Putamen (tissue), 1 donor: ENCODE measurements at places on chromosomes 1 and 21.

DNA sequence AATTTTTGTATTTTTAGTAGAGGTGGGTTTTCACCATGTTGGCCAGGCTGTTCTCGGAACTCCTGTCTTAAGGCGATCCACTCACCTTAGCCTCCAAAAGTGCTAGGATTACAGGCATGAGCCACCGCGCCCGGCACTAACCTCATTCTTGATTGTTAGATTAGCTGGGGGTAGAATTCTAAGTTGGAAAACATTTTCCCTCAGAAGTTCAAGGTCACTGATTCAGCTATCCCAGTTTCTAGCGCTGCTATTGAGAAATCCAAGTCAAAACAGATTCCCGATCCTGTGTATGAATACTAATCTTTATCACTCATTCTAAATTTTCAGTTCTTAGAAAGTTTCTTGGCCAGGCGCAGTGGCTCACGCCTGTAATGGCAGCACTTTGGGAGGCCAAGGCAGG lies 24.4 kb upstream of the EFNA1 start:
- no peak for DNase-seq

DNA sequence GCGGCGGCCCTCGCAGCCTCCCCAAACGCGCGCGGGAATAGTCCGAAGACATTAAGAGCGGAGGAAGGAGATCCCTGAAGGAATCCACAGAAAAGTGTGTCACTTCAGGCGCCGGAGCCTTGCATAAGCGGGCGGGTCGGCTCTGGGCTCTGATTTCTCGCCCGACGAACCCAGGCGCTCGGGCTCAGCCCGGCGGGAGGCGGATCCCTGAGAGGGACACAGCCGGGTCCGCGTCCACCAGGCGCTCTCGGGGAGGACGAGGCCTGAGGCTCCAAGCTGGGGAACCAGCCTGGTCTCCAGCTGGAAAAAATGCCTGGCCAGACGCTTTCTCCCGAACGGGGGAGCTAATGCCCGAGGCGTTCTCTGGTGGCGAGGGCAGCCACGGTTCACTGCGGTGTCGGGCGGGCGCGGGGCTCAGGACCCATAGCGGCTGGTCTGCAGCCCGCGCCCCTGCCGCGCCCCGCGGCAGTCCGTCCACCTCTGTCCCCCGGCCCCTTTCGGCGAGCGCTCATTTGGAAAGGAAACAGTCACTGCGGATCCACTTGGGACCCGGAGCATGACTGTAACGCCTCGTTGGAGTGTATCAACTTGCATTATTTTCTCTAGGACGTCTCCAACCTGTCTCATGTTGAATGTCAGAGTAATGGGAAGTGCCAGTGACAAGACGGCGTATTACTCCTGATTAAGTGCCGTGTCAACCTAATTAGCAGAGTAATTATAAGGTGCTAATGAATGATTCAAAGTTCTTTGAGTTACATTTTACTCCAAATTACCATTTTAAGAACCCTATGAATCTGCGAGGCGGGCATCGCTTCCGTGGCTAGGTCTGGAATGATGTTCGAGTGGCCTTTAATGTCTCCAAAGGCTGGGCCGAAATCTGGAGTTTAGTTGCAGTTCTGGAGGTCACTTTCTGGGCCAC lies 1.6 kb upstream of the BARHL2 start:
- DNase-seq = no peak

GRCh38 chr1:167687919-167688519 lies 33.8 kb upstream of the MPZL1 start:
- peak; percentile 80 for DNase-seq

DNA sequence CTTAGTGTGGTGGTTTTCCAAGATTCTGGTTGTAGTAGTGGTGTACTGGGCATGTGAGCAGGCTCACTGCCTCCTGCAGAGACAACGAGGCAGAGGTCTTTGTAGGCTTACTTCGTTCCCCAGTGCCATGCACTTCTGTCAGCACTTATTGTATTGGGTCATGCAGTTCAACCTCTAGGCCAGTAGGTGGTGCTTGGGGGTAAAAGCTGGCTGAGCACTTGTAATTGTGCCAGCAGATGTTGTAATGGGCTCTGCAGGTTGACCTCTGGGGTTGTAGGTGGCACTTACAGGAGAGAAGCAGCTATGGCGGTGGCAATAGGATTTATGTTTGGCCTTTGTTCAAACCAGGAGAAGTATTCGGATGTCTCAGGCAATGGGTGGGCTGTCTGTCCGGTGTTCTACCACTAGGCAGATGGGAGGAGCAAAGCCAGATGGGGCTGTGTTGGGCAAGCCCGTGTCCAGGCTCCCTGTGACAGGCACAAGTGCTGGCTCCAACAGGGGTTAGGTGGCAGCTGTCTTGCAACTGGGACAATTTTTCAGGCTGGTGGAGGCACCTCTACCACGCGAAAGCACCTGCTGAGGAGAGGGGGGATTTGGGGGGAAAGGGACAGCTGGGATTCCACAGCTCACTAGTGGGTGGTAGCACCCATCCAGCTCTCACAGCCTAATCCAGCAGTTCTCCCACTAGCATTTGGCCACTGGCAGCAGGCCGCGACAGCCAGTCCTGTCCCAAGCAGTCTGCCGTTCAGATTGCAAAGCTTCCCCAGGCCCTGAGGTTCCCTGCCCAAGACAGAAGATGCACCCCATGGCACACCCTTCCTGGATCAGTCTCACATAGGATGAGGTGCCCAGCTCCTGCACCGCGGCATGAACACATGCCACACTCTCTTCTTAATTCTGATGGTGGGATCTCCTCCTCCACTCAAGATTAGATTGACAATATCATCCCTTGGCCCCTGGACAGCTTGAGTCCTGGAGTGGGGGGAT lies 274.5 kb downstream of the CTH start:
- DNase-seq = peak; percentile 19

- DNase-seq = no peak
These were observed 641 bp upstream of the KCNK2 start for GRCh38 chr1:215081661-215082531.

GRCh38 chr1:118158924-118159323 lies 26.1 kb downstream of the SPAG17 start:
- DNase-seq = no peak

DNA sequence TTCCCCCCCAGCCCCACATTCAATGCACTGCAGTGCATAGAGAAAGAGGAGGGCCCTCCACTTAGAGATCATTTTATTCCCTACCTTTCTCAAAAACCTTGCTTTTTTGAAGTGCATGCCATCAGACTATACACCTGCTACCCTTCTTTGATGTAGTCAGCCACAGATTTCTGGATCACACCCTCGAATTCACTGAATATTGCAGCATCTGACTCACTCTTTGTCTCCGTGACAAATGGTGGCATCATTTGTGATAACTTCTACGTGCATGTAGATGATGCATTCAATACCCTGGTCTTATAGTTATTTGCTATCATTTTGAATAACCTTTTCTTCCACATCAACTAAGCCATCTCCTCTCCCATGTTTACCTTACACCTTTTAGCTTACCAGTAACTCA lies 310.3 kb upstream of the SGIP1 start:
- no peak for DNase-seq

DNA sequence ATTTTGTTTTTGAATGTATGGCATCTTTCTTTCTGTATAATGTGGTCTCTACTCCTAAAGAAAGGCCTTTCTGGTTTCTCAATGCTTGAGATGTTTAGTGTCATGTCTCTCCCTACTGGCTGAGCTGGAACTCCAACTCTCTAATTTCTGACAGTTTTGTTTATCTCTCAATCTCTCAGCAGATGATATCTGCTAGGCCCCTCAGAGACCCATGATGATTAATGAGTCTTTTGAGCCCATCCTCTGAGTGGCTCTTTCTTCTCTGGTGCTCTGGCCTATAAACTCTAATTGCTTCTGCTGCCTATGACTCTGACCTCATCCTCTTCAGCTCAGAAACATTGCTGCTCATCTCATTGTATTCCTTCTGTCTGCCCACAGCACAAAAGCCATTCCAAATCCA lies 46.6 kb downstream of the CRB1 start:
- peak; percentile 86 for DNase-seq

- no peak for DNase-seq
These were observed 3.2 kb downstream of the NRDC start for GRCh38 chr1:51875291-51875772.

DNA sequence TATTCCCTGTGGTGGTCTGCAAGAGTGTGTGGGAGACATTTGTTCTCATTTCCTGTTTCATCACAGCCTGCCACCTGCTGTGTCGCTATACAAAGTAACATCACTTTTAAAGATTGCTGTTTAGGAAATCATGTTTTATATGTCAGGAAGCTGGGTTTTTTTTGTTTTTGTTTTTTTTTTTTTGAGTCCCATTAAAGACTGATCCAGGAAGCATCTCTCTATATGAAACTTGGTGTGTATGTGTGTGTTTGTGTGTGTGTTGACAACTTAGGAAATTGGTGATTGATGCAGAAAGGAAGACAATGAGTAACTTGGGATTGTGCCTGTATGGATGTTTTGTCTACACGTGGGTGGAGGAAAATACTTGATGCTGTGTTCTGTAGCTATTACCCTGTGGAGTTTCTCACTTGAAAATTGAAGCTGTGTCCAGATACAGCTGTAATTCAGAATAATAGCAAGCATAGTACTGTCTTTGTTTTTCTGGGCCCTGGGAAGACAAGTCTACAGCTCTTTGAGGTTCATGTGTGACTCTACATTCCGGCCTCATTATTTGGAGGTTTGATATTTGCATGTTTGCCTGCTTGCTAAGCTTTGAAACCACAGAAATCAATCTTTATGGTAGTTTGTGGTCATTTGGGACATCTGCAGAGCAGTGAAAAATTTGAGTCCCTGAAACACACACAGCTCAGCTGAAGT lies 47.9 kb downstream of the LAMC1 start:
- no peak for DNase-seq

- DNase-seq = no peak
These were observed 14.5 kb downstream of the AIDA start for GRCh38 chr1:222697826-222698225.

DNA sequence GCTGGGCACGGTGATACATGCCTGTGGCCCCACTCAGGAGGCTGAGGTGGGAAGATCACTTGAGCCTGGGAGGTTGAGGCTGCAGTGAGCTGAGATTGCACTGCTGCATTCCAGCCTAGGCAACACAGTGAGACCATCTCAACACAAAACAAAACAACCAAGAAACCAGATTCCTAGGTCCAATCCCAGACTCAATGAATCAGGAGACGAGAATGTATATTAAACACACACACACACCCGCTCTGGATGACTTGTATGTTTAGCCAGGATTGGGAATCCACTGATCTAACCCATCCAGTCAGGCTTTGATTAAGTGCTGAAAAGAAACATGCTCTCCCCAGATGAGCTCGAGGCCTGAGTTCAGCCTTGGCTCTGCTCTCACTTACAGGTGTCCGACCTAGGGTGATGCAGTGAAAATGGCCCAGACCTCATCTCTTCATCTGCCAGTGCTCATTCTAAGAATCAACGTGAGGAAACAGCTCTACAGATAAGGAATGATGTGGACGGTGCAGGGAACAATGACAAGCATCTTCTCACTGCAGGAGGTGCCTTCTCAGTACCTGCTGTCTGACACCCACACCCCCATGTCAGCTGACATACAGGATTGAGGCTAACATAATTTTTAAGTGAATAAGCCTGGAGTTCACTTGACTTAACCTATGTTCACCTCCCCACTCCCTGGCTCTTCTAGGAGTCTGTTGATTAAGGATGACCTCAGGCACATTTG lies 15.3 kb upstream of the SRSF4 start:
- peak; percentile 22 for DNase-seq

DNA sequence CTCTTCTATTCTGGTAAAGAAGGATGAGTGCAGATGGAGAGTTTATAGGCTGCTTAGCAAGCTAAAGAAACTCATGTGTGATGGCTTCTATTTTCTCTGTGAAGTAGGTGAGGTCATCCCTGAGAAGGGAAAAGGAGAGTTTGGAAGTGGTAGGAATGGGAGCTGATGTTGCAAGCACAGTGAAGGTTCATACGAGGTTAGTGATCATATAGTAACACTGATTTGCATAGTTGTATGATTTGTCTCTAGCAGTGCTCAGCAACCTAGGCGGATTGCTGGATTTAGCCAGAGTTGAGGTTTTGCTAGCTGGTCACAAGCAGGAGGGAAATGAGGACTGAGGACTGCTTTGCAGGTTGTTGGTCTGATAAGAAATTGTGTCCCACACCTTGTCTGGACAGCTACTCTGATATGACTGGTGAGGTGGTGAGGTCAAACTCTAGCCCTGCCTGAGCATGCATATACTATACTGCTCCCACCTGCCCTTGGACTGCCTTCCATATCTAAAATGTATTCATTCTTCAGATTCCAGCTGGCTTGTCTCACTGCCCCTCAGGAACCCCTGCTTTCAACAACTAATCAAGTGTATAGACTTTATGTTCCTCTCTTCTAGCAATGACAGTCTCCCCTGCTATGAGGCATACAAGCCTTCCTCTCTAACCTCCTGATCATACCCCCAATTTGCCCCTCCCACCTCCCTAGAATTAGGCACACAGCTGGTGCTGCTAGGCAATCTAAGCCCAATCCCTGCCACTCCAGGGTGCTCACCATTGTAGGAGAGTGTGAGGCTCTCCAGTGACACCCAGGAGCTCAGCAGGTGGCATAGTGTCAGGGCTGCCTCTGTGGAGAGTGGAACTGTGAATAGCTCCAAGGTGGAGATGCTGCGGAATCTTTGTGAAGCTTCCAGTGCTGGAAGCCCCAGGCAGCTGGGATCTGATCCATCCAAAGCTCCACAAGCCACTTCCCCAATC lies 18.5 kb downstream of the LRRC41 start:
- DNase-seq = no peak
